ENCODE measurements at places on chromosomes 12 and 14.

- no peak for DNase-seq
Measured at GRCh38 chr14:24692382-24693352, 58.7 kb upstream of the GZMB start.

- no peak for DNase-seq
Measured at GRCh38 chr14:55605793-55606192, 25.8 kb downstream of the KTN1 start.

DNA sequence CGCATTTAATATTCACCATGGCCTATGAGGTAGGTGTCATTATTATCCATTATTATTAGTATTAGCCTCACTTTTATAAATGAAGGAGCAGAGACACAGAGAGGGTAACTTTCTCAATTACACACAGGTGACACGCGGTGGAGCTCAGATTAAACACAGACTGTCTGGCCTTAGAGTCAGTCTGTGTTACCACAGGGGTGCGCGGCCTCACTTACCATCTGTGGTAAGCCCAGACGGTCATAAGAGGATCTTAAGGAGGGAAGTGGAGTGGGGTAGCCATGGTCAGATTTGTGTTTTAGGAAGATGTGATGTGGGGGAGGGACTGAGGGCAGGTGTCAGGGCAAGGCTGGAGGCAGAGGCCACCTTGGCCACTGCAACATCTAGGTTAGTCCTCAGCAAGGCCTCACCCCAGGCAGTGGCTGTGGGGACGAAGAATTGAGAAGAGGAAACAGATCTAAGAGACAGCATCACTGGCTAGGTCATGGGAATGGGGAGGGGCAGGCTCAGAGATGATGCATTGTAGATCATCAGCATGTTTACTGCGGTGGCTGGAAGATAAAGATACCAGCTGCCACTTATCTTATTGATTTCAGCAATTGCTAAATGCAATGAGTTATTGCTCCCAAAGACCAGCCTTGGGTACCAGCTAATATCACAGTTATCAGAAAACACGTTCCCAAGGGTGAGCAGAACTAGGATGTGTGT is 67.1 kb downstream of the SERPINA3 start:
- DNase-seq = no peak

- DNase-seq = no peak
Measured at GRCh38 chr14:35999294-35999693, 173.2 kb downstream of the BRMS1L start.
